ENCODE measurements at places on chromosomes 7 and 10.
A peak's percentile ranks its signal among the peaks of the same experiment; 100 is the strongest.

DNA sequence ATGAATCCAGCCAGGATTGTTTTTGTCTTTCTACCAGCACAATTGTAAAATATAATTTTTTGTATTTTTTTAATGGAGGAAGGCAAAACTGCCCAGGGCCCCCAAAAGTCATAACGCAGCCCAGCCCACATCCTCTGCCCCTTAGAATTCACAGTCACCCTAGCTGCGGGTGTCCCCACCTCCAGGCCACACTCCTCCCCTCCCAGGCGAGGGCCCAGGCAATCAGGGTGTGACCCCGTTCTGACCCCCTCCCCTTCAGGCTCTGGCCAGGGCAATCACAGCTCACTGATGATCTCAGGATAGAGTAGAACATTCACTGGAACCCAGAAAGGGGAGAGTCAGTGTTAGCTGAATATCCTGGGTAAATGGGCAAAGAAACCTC, 92.0 kb upstream of the MACROH2A2 start:
- no peak for DNase-seq

DNA sequence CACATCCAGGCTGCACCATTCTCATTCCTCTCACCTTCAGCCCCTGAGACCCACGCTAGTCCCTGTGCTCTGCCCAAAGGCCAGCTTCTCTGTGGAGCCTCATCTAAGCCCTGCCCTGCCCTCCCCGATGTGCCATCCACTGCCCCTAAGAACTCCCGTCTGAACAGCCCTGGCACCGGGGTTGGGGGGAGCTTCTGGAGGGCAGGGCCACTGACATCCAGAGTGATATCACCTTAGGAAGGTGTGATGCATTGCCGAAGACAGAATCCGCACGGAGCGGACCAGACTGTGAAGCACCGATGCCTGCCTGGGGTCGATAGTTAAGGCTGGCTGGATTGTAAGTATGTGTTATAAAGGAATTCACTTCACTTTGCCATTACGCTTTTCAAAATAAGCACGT, 511.0 kb downstream of the PTPRN2 start:
- no peak for DNase-seq

- no peak for DNase-seq
These were observed 61.8 kb upstream of the FAM204A start for GRCh38 chr10:118403967-118404366.

GRCh38 chr7:76220185-76221057, 18.7 kb downstream of the SRRM3 start:
- DNase-seq = no peak

DNA sequence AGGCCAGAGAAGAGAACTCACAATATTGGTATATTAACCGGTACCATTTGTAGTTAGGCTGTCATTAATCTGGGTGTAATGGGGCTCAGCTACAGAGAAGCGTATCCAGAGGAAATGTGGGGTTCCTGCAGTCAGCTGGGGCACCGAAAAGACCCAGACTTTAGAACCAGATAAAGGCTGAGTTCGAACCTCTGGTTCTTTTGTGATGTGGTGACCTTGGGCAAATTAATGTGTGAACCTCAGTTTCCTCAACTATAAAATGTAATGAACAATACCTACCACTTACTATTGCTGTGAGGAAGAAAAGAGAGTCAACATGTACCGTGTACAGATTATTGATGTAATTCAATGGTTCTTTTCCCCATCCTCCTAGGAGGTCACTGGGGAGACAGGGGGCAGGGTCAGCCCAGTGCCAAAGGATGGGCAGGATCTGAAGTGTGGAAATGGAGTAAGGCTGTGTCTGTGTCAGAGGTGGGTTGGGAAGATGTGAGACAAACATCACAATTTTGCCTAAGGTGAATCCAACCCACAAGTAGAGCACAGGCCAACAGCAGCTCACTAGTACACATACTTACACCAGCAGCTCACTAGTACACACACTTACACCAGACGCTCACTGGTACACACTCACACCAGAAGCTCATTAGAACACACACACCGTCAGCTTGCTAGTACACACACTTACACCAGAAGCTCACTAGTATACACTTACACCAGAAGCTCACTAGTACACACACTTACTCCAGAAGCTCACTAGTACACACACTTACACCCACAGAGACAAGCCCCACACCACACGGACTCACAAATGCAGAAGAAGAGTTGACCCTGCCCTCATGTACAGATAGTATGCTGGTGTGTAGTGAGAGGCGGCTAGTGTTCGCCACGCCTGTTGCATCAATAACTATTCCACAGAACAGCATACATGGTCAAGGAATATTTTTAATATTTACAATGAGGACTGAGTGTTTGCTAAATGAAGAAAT, 28.0 kb downstream of the PRSS2 start:
- DNase-seq = no peak

GRCh38 chr7:108442039-108442568, 14.1 kb downstream of the NRCAM start:
- DNase-seq = peak; percentile 88

- no peak for DNase-seq
These were observed 45.7 kb upstream of the DPYSL4 start for GRCh38 chr10:132141076-132141475.

DNA sequence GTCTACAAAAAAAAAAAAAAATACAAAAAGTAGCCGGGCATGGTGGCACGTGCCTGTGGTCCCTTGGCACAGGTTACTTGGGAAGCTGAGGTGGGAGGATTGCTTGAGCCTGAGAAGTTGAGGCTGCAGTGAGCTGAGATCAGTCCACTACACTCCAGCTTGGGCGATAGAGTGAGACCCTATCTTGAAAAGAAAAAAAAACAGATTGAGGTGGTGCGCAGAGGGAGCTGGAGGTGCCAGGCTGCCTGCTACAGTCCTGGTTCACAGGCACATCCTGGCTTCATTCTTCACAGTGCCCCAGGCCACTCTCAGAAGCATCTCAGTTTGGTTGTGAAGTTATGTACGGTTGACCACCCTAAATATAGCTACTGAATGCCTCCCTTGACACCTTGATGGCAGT, 4.8 kb downstream of the MMP21 start:
- DNase-seq = no peak

DNA sequence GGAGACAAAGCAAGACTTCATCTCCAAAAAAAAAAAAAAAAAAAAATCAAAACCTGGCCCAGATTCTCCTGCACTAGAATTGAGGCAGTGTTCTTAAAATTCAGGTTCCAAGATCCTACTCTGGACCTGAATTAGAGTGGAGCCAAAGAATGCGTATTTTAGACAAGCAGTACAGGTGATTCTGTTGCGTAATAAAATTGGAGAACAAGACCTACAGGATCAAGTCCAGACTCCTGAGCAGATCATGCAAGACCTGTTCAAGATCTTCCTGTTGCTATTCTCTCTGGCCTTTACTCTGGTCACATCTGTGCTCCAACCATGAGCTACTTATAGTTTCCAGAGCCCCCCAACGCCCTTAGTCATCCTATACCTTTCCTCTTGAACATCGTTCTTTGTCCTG, 51.5 kb upstream of the RSBN1L start:
- no peak for DNase-seq

DNA sequence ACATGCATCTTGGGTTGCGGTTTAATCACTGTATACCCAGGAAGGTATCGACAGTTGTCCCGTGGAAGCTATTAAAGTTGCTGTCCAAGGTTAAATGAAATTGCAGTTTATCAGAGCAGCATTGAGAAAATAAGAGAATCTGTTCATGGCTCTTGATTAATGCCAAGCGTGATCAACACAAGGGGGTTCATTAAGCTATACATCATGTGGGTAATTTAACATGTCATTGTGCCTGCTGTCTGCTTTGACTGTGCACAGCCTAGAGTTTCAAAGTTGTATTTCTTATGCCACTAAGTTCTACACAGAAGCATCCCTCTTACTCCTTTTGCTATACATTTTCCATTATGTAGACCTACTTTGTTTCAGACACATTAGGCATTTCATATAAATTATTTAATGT, 74.8 kb upstream of the SP8 start:
- DNase-seq = no peak

DNA sequence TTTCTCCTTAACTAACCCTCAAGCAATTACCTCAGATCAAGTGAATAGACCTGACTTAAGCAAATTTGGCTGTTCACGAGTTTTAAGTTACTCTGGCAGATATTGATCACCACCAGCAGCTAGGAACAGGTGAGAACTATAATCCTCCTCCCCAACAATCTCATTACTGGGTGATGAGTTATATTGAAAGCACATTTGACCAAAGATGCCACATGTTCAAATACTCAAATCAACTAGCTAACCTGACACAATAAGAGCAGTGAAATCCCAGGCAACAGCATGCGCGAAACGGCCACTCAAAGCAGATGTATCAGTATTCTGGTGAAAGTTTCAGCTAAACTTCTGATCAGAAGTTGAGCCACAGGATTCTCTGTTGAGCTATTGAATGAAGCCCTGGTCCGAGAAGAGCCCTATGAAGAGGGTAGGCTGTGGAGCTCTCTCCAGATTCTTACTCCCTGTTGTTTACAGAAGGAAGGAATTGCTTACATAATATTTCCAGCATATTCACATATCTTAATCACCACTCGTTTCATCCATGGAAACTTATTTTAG, 52.6 kb downstream of the CAV1 start:
- no peak for DNase-seq

GRCh38 chr10:109880886-109881768, 42.2 kb downstream of the XPNPEP1 start:
- DNase-seq = no peak

- no peak for DNase-seq
These were observed 66.6 kb upstream of the ZNF479 start for GRCh38 chr7:57198801-57199200.

DNA sequence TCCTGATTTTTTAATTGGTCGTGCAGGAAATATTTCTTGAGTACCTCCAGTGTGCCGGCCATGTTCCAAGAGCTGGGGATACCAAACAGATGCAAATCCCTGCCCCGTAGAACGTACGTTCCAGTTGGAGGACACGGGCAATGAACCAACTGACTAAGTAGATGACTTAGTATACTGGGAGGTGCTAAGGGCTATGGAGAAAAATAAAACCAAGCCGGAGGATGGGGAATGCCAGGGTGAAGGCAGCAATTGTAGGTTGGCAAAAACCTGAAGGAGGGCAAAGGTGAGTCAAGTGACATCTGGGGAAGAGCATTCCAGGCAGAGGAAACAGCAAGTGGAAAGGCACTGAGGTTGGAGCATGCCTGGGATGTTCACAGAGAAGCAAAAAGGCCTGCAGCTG, 6.8 kb upstream of the VSIR start:
- DNase-seq = no peak

GRCh38 chr7:124084024-124084423, 51.2 kb upstream of the TMEM229A start:
- no peak for DNase-seq

GRCh38 chr7:47512481-47513176, 69.3 kb downstream of the TNS3 start:
- DNase-seq = no peak

GRCh38 chr10:77391605-77392235, 245.9 kb downstream of the KCNMA1 start:
- DNase-seq = peak; percentile 40

DNA sequence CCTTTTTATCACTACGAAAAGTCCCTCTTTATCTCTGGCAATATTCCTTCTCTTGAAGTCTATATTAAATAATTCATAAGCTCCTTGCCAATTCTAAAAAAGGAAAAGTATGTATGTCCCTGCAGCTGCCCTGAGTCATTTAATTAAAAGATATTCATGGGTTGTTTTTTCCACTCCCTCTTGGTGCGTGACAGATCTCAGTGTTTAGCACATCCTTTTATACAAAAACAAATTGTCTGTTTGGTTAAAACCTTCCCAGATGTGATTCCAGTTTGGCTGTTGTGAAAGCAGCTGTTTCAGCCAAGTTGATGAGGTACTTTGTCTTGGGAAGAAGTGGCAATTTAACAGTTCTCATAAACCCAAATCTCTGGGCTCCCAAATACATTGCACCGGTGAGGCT, 33.8 kb upstream of the PRLHR start:
- no peak for DNase-seq

- DNase-seq = no peak
These were observed 202.6 kb upstream of the CTBP2 start for GRCh38 chr10:125362950-125363349.

GRCh38 chr10:91340613-91341362, 69.4 kb upstream of the HECTD2 start:
- DNase-seq = peak; percentile 65

DNA sequence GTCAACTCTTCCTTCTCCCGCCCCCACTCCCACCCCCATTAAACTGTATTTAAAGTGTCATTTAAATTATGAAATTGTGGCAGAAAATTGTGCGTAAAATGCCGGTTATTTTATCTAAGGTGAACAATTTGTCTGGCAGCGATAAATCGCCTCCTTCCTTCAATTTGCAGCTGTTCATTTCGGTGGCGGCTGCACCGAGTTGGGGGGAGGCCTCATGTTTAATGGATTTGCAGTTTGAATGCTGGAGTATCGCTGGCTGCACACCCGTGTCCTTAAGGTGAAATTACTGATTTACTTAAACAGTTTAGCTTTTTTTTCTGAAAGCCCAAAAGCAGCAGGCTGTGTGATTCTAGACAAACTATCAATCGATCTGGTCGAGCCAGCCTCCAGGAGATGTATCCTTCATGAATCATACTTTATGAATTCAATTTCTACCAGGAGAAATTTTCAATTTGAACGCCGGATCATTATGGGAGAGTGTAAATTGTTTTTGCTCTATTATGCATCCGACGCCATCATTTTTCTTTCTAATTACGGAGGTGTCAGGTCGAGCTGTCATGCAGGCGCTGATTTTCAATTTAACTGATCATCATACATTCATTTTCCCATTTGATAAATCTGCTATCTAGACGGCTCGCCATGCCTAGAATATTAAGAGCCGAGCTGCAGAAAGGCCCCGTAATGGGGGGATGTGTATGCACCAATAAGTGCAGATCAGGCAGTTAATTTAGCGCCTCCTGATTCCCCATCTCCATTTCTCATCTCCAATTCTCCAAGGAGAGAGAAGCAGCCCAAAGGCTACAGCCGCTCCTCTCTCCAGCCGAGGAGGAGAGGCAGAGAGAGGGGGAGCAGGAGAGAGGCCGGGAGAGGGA, 6.5 kb downstream of the UNCX start:
- no peak for DNase-seq

- DNase-seq = no peak
These were observed 32.9 kb downstream of the KBTBD2 start for GRCh38 chr7:32858648-32859047.

- no peak for DNase-seq
These were observed 6.2 kb upstream of the FRAT1 start for GRCh38 chr10:97312897-97313296.

DNA sequence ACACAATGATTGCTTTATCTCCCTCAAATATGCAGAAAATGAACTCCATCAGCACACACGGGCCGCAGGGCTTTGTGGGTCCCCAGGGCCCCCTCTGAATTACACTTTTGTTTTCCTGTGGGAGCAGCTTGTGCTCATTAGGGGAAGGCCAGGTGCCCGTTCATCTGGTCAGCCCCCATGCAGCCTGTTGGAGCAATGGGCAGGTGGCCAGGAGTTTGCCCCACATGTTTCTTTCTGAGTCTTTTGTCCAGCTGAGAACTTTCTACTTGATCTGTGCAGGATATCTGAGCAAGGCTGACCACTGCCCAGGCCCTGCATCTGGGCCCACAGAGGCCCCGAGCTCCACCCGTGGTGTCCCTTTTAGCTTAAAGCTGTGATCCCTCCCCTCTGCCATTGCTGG, 105.3 kb upstream of the FAM20C start:
- no peak for DNase-seq
